Kasumi-1 (cell line): ENCODE measurements at places on chromosomes 2 and 18.

- peak; percentile 87 for DNase-seq
Observed at GRCh38 chr2:201235860-201236811, 24.2 kb upstream of the CASP8 start.

DNA sequence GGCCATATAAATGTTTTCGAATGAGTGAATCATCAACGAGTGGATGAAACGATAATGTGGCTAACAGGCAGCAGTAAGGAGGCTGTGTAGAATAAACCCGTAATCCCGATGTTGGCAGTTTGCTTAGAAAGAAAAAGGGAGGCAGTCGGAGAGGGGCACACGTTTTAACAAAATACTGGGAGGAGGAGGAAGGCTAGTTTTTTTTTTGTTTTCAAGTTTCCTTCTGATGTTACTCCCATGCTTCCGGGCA lies 476 bp upstream of the MSH2 start:
- no peak for DNase-seq

GRCh38 chr2:143697744-143698143 lies 568.5 kb downstream of the ARHGAP15 start:
- DNase-seq, result no peak

GRCh38 chr2:28976584-28976983 lies 4.5 kb upstream of the TOGARAM2 start:
- no peak for DNase-seq

DNA sequence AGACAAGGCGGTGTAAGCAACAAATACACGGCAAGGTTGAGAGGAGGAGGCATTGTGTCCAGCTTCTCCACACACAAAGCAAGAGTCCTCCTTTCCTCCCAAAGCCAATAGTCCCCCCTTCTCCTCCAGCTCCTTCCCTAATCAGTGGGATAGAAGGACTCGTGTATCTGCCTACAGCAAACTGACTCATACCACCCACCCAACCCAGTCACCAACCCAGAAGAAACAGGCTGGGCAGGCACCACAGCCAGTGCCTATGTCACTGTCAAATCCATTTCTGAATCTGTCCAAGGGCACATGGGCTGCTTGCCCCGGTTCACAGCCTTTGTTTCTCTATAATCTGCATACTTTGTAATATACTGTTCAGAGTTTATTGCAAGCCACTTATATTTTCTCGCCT lies 19.2 kb upstream of the NMS start:
- no peak for DNase-seq

DNA sequence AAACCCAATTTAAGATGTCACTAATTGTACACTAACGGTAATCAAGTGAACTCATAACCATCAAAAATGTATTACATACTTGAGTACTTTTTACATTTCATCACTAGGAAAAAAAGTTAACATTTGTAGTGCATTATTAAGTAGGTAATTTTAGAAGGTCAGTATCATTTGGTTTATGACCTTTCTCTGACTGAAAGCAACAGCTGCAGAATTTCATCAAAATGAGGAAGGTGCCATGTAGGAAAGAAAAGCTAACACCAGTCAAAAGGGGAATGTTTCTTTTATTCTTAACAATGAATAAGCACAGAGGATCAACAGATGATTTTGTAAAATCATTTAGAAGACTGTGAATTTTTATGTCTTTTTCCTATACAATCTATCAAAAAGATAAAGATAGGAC lies 79.0 kb downstream of the PIGN start:
- no peak for DNase-seq

DNA sequence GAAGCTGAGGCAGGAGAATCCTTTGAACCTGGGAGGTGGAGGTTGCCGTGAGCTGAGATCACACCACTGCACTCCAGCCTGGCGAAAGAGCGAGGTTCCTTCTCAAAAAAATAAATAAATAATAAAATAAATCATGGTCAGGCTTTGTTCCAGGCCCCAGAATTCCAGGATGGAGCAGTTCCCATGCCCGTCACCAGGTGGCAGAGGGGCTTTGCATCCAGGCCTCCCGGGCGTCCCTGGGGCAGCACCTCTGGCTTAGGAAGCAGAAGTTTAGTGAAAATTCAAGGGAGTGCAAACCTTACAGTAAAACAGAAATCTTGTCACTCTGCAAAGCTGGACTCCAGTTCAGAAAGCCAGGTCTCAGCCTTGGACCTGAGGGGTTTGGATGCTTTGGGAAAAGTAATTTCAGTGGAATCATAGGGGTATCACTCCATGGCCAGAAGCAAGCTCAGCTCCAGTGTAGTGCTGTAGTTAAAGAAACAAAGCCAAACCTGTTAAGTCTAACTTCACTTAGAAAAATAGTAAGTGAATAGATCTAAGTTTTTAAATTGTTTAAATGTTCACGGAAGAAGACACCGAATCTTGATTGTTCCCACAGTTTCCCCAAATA lies 512.7 kb downstream of the CMPK2 start:
- no peak for DNase-seq

GRCh38 chr2:187782301-187782700 lies 228.1 kb upstream of the TFPI start:
- DNase-seq, result no peak

GRCh38 chr2:179671043-179671981 lies 190.1 kb downstream of the ZNF385B start:
- DNase-seq, result no peak

GRCh38 chr2:74632209-74632938 lies 15.8 kb downstream of the M1AP start:
- DNase-seq, result peak; percentile 35

DNA sequence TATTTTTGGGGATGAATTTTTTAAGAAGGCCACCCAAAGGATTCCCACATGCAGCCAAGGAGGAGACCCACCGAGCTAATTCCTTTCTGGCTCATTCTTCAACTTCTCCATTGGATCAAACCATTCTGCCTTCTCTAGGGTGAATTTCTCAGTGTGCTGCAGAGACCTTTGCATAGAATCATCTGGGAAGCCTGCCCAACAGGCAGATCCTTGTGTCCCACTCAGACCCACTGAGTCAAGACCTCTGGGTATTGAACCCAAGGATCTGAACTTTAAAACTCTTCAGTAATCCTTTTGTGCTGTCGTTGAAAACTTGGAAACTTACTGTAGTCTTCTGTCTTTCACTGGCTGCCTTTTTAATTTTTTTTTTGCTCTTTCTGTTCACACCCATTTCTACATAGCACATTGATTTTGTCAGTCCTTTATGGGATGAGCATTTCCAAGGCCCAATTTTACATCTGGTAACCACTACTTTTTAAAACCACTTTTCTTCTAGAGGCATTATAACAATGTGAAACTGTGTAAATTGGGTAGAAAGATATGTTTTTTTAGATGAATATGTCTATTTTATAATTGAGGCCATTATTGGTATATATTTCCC lies 120.2 kb downstream of the TSN start:
- DNase-seq, result no peak

GRCh38 chr2:25664183-25664964 lies 9.0 kb downstream of the DTNB start:
- DNase-seq, result peak; percentile 52
